Mucosa of gallbladder (tissue), 1 donor: ENCODE measurements at places on chromosomes 16 and 17. TPM values are rescaled to one million over a fixed set of nuclear protein-coding genes. Genes with fewer than 3 reads are reported as not detected.

- no peak for DNase-seq
Measured at GRCh38 chr17:72726936-72727335, 365.6 kb downstream of the SLC39A11 start.

DNA sequence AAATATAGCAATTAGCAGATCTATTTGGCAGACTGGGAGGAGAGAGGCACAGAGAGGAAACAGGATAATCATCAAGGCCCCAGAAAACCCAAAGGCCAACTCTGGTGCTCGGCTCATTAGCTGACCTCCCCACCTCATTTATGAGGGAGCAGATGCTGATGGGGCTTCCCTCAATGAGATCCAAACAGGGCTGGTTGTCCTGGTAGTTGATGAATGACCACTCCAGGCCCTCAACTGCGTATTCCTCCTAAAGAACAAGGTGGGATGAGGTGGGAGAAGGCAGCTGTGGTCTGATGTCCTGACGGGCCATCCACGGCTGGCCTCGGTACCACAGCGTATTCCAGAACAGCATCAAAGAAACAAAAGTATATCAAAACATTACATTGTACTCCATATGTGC is 20.8 kb downstream of the ZNHIT3 start:
- no peak for DNase-seq

DNA sequence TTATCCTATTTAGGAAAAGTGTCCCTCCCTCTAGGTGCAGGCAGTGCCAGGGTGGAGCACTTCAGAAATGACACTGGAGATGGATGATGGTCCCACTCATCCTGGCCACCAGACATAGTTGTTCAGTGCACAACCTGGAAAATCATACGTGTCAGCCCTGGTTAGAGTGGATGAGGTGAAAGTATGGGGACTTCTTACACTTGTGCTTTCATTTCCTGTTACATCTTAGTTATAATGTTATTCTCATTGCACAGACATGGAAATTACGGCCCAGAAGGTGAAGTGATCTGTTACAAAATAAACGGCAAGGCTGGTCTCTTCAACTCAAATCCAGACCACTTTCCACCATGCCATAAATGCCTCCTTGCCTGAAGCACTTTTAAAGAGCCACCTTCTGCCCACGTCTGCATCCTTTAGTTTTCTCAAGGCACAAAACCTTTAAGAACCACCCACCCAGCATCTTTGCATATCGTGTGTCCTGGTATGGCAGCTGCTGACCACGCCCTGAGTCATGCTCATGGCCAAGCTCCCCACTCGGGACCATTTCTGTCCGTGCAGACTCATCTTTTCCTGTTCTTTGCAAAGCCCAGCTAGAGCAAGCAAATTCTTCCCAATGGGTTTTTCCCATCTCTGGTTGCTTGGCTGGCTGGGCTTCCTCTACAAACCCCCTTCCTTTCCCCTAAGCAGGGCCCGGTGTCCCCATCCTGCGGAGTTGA is 22.4 kb downstream of the TBC1D3B start:
- no peak for DNase-seq

- DNase-seq = no peak
Measured at GRCh38 chr17:15886804-15887203, 58.1 kb upstream of the ADORA2B start.

SLC12A3 gene
- 0.20 TPM for total RNA-seq

GRCh38 chr17:42509841-42510240 is 26.2 kb upstream of the NAGLU start:
- no peak for DNase-seq

NOTUM gene
- total RNA-seq = 1.3 TPM

- no peak for DNase-seq
Measured at GRCh38 chr17:43958748-43959352, 5.1 kb upstream of the PYY start.

DNA sequence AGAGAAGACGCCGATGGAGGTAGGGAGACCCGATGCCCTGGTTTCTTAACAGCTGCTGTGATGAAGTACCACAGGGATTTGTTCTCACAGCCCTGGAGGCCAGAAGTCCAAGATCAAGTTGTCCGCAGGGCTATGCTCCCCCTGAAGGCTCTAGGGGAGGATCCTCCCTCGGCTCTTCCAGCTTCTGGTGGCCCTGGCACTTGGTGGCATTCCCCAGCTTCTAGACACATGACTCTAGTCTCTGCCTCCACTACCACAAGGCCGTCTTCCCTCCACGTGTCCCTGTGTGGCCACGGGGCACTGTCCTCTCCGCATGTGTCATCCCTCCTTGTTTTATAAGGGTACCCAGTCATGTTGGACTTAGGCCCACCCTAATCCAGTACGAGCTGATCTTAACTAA is 375.2 kb downstream of the SLC39A11 start:
- DNase-seq = no peak
